ENCODE measurements at places on chromosomes 7 and 10. TPM values are rescaled to one million over a fixed set of nuclear protein-coding genes. Genes with fewer than 3 reads are reported as not detected.

CLEC5A gene
- total RNA-seq: not detected

- DNase-seq: no peak
Observed at GRCh38 chr7:150850273-150850672, 2.0 kb upstream of the AOC1 start.

BMI1 gene
- 54.6 TPM for total RNA-seq

DNA sequence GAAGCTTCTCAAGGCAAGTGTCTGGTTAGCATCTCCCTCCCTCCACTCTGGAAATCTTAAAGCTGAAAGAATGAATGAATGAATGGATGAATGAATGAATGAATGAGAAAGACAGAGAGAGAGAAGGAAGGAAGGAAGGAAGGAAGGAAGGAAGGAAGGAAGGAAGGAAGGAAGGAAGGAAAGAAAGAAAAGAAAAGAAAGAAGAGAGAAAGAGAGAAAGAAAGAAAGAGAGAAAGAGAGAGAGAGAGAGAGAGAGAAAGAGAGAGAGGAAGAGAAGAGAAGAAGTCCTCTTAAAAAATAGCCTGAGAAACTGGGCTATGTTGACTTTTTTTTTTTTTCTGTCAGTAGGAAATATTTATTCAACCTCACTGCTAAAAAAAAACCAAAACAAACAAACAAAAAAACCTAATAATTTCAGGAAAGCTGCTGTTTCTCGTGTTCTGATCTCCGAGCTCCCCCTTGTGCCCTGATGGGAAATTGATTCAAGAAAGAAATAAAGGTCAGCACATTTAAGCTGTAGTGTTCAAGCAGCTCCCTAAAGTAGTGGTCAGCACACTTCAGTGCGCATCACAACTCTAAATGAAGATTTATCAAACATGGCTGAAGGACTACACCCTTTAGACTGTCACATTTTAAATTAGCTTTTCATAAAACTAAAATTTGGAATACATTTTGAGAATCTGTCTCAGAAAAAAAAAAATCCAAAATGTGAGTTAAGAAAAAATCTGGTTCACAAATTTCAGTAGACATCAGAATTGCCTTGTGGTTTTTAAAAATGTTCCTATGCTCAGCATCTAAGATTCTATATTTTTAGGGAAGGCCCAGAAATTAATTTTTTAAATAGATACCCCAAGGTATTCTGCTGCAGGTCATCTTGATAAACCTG is 154.3 kb downstream of the ELAPOR2 start:
- no peak for DNase-seq

- DNase-seq: no peak
Observed at GRCh38 chr7:1103789-1104515, 16.0 kb downstream of the GPER1 start.

- DNase-seq: no peak
Observed at GRCh38 chr10:94005050-94005449, 11.3 kb downstream of the PLCE1 start.

SDK1 gene
- total RNA-seq: 3.9 TPM

WDFY4 gene
- total RNA-seq: not detected

- DNase-seq: no peak
Observed at GRCh38 chr7:157150882-157151281, 12.2 kb downstream of the UBE3C start.

GRCh38 chr7:34184466-34184865 is 279.1 kb downstream of the BMPER start:
- DNase-seq: no peak

DNA sequence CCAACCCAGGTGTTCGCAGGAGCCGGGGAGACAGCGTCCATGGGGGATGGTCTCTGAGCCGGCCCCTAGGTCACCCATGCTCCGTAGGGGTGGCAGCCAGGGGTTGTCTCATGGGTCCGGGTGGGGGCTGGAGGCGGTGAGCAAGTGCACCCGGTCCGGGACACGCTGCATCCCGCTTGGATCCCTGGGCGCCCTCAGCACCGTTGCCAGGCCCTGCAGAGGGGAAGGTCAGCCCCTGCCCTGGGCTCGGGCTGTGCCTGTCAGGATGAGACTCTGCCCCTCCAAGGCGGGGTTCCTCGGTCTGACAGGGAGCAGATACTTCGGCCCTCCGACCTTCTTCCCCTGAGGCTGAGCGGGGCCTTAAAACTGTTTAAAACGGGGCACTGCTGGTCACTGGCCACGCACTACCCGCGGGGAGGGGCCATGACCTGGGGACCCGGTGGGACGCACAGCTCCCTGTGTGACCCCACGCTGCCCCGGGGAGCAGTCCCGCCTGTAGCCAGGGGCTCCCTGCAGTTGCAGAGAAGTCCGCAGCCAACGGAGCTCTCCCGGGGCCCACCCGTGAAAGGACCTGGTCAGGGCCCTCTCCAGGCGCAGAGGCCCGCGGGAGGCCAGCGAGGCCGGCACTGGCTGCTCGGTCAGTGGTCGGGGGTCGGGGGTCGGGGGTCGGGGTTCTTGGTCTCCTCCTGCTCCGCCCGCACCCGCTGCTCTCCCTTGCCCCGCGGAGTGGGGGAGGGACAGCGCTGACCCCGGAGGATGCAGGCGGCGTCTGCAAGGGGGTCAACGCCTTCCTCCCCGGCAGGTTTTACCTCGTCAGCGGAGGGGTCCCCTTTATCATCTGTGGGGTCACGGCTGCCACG is 33.4 kb upstream of the KNDC1 start:
- DNase-seq: no peak

DNA sequence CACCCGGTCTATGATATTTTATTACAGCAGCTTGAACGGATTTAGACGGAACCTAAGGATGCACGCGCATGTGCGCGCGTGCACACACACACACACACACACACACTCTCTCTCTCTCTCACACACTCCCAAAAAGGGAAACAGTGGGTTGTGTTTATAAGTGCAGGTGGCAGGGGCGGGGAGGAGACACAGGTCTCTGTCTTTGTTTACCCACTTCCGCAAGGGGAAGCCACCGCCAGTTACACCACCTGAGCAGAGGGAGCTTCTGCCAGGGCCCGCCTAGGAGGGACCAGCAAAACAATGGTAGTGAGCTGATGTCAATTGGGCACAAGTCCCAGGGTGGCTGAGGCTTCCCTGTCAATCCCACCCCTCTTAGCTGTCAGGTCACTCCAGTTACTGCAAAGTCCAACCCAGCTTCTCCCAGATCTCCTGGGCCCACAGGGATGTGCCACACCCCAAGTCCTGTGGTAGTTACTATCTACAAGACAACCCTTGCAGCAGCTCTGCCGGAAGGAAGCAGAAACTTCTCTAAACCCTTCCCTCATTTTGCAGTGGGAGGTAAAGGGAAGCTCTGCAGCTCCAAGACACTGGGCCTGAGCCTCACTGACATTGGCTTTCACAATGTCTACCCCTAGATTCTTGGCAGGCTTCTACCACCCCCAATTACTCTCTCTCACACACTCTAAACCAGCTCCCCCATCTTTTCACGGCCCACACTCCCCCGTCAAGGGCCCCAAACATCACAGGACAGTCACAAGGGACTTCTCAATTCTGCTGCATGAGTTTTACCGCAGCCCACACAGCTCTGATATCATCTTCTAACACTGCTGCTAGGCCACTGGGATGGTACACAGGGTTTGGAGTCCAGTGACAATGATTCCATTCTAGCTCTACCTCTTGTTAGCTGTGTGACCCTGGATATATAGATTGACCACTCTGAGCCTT is 17.6 kb downstream of the ANXA11 start:
- DNase-seq: no peak

- no peak for DNase-seq
Observed at GRCh38 chr10:132452216-132452650, 55.2 kb downstream of the PWWP2B start.

DNA sequence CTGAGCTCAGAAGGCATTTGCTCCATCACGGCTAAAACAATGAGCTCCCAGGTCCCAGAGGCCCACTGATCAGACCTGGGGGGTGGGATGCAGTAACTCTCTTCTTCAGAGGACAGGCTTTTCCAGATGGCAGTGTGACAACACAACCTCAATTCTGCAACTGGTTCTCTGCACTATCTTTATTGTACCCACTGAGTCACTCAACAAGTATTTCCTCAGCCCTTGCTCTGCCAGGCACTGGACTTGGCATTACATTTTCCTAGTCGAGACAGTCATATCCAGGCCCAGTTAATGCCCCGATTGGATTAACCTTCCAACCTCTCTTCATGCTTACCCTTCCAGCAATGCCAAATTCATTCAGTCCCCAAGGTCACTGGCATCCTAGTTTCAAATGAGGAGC is 72.6 kb downstream of the JAZF1 start:
- DNase-seq: no peak

AKR1C2 gene
- 0.27 TPM for total RNA-seq

- no peak for DNase-seq
Observed at GRCh38 chr10:130455111-130455695, 319.0 kb downstream of the GLRX3 start.

All from kidney epithelial cell (primary cell).